ENCODE measurements at places on chromosomes 7 and 10.

GRCh38 chr10:129949891-129950291, 14.2 kb downstream of the EBF3 start:
- peaks cover 15% of the 10 kb centered on the region for H3K4me1 ChIP-seq
- H3K27ac ChIP-seq = no peak overlapping the region
- DNase-seq = no peak
- H3K4me3 ChIP-seq = no peak overlapping the region
- H3K27me3 ChIP-seq = peaks cover 7% of the 10 kb centered on the region
- no peaks in the 10 kb centered on the region for H3K36me3 ChIP-seq

DNA sequence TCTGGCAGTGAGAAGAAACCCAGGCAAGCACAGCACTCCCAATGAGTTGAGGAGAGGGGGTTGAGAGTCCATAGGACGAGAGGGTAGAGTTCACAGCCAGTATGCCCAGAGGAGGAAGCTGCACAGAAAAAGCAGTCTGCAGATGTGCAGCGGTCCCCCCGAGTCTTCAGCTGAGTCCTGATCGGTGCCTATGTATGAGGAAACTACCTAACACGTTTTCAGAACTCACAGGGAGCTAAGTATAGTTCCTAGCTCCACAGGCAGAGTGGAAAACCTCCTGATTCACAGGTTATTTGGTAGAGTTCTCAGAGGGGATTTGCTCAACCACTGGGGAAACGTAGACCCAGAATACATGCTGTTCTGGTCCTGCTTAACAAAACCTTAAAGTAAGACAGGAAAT, 271.3 kb upstream of the CNTNAP2 start:
- no peak for DNase-seq
- H3K27me3 ChIP-seq = no peaks in the 10 kb centered on the region
- no peak overlapping the region for H3K4me3 ChIP-seq

GRCh38 chr7:96953676-96954513, 51.5 kb upstream of the DLX6 start:
- no peaks in the 10 kb centered on the region for H3K36me3 ChIP-seq
- no peaks in the 10 kb centered on the region for H3K4me1 ChIP-seq
- peaks cover 1% of the 10 kb centered on the region for H3K27me3 ChIP-seq
- DNase-seq = no peak

GRCh38 chr10:36574207-36574606, 551.2 kb upstream of the ANKRD30A start:
- no peaks in the 10 kb centered on the region for H3K27me3 ChIP-seq
- no peaks in the 10 kb centered on the region for H3K36me3 ChIP-seq

DNA sequence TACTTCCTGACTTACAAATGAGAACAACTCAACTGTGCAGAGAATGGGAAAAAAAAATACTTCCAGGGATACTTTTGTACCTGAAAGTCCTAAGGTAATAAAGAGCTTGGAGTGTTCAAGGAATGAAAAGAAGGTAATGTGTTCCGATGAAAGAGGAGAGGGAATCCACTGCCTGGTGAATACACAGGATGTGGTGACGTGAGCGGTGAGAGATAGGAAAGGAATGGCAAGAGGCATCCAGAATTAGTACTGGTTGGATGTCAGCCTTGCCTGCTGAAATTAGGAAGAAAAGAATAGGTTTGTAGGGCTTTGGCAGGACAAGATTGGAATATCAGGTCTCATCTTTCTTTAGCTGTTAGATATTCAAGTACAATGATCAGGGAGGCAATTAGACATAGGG, 347.7 kb downstream of the POM121L12 start:
- H3K4me1 ChIP-seq = no peaks in the 10 kb centered on the region
- DNase-seq = no peak
- no peak overlapping the region for H3K27ac ChIP-seq
- H3K4me3 ChIP-seq = no peak overlapping the region
- no peaks in the 10 kb centered on the region for H3K27me3 ChIP-seq

- no peaks in the 10 kb centered on the region for H3K36me3 ChIP-seq
- no peaks in the 10 kb centered on the region for H3K27me3 ChIP-seq
- no peak overlapping the region for H3K4me3 ChIP-seq
- DNase-seq = peak; percentile 20
These were observed 23.5 kb upstream of the PDE1C start for GRCh38 chr7:32093415-32094408.

DNA sequence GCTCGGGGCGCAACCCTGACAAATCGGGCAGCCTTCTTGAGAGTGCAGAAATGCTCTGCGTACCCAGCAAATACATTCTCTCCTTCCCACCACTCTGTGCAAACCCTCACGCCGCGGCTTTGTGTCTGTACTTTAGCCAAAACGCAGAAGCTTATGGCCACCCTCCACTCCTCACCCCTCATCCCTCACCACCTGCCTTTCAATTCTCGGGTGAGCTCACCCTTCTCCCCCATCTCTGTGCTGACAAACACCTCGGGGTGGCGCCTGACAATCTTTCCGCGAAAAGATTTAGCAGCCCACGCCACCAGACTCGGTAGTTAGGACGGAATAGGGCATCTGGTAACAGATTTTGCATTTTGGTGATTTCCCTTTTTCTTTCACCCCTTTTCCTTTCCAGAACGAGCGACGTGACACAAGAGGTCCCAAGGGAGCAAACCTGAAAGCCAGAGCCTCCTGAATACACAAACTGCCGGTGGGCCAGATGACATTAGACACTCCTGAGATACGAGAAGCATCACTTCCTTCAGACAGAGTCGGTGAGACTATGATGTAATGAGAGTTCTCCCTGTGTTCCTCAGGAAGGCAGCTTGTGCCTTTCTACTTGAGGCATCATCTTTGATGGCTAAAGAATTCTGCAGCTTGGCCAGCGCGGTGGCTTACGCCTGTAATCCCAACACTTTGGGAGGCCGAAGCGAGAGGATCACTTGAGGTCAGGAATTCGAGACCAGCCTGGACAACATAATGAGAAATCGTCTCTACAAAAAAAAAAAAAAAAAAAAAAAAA, 671 bp upstream of the ATAD1 start:
- peaks cover 8% of the 10 kb centered on the region for H3K36me3 ChIP-seq
- H3K27me3 ChIP-seq = no peaks in the 10 kb centered on the region
- H3K27ac ChIP-seq = peak overlapping the region; percentile 96
- H3K4me1 ChIP-seq = peaks cover 38% of the 10 kb centered on the region
- peak overlapping the region; percentile 97 for H3K4me3 ChIP-seq
